T-helper 2 cell (primary cell): ENCODE measurements at places on chromosomes 12 and 14.

DNA sequence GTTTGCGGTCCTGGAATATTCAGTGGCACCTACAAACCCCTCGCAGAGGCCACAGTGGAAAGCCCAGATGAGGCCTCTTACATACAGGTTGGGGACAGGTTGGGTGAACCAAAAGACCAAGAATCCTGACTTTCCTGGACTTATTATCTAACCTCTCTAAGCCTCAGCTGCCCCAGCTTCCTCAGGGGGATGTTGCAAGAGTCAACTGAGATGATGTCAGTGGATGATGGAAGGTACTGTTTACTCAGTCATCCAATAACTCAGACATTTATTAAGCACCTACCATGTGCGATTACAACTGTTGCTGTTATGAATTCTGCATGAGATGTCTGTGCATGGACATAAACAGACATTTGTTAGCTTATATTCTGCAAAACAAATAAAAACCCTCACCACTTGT, 72.8 kb downstream of the RFX4 start:
- no peak for DNase-seq

GRCh38 chr14:54322701-54323337, 74.0 kb upstream of the CDKN3 start:
- no peak for DNase-seq

- DNase-seq = no peak
Measured at GRCh38 chr14:103259801-103260628, 74.0 kb upstream of the EIF5 start.

DNA sequence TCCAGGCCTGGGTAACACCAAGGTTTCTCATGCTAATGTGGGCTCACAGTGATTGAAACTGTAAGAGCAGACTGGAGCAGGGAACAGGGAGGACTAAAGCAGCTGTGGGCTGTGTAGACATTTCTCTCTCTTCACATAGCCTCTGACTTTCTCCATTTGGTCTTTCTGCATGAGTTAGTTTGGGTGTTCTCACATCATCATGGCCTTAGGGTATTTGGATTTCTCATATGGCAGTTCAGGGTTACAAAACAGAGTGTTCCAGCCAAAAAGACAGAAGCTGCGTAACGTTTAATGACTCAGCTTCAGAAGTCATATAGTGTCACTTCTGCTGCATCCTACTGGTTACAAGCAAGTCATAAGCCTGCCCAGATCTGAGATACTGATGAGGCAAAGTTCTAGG, 52.0 kb upstream of the OSBPL8 start:
- no peak for DNase-seq

DNA sequence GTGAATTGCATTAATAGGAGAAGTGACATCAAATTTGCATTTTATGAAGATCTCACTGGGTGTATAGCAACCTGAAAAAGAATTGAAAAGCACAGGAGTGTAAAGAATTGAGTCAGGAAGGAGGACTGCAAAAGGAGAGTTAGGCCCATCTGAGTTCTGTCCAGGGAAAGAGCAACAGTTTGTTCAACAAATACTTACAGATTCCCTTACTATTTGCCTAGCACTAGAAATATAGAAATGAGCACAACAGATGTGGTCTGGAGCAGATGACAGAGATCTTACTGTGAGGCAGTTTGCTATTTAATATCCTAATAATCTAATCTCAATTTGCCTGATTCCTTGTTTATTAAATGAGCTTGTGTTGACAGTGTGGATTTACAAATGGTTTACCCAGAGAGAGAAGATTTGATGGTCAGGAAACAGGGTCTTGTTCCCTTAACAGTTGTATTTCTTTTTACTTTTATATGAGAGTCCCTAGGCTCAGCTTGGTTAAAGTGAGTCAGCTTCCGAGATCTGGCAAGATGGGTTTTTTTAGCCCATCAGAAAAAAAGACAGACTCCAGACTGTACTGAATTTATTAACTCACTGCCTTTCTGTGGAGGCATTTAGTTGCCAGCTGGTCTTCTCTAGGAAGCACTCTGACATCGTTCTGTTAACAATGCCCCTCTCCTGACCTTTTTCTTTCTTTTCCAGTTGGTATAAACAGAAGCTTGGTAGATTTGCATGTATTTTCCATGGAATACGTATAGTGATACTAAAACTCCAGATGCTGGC, 229.7 kb downstream of the TTC6 start:
- DNase-seq = no peak

DNA sequence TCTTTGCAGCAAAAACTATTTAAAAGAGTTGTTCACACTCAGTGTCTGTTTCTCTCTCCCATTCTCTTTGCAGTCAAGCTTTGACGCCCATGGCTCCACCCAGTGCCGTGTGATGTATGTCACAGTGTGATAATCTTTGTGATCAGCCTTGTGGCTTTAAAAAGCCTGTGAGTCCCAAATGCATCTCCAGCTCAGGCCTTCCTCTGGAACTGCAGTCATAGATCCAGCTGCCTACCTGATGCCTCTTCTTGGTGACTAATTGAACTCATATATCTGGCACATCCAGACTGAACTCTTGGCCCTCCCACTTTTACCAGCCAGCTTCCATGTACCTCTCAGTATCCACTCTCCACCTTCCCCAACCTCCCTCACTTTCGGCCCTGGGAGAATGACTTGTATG, 182.8 kb upstream of the ARHGAP5 start:
- DNase-seq = no peak

DNA sequence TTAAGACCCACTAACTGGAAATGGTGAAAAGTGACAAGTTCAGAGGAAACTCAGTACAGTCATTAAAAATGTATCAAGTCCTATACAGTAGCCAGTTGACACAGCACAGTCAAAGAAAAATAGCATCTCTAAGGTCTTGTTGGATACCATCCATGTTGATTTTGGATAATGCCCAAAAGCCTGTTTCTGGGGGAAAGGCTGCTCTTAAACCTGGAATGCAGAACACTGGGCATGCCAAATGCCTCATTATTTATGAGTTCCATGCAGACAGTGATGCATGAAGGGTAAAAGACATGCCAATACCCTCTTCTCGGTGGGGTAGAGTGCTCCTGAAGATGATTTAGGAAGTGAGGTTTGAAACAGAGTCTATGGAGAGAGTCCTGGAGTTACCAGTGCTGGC, 29.6 kb downstream of the KCNK13 start:
- no peak for DNase-seq

- no peak for DNase-seq
Measured at GRCh38 chr12:131733874-131734273, 23.0 kb downstream of the SFSWAP start.

DNA sequence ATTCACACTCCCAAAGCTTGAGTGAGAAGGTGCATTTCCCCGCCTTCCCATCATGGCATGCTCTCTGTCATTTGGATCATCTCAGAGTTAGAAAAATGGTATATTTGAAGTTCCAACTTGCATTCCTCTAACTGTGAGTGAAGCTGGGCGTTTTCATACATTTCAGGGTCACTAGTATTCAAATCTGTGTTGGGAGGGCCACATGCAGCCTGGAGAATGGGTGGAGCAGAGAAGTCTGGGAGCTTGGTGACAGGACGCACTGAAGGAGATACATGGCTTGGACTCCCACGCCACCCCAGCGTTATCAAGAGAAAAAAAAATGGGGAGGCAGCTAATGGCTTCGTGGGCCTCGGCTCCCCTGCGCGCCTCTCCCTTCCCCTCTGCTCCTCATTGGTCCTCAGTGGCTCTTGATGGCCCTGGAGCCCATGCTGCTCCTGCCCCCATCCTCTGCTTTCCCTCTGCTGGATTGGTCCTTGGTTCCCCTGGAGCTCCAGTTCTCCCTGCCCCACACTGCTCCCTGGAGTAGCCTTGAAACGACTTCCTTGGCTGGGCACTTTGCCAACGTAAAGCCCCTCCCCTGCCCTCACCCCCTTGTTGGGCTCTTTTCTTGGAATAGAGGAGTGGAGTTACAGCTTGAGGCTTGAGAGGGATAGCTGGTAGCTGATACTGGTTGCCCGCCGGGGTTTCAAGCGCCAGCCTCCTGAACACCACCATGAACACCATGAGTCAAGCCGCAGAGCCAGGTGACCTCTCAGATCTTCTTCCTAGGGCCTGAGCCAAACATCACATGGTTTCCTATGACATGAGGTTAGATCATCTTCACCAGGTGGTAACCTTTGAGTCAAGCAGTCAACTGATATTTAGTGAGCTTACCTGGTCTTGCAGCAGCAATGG, 139.6 kb downstream of the PRKCH start:
- DNase-seq = peak; percentile 46

DNA sequence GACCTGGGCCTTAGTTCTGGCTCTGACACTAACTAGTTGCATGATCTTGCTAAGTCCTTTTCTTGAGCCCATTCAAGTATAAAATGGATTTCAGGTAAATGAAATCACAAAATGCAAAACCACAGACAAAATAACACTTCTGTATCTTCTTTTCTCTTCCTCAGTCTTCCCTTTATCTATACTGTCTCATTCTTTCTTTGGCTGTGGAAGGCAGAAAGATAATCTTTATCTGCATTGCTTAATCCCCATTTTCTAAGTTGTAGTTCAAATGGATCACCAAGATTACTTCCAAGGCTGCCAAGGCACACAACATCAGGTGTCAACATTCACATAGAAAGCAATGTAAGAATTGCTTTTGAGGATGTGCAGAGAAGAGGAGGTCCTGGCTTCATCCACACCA, 30.3 kb downstream of the TESPA1 start:
- DNase-seq = no peak

DNA sequence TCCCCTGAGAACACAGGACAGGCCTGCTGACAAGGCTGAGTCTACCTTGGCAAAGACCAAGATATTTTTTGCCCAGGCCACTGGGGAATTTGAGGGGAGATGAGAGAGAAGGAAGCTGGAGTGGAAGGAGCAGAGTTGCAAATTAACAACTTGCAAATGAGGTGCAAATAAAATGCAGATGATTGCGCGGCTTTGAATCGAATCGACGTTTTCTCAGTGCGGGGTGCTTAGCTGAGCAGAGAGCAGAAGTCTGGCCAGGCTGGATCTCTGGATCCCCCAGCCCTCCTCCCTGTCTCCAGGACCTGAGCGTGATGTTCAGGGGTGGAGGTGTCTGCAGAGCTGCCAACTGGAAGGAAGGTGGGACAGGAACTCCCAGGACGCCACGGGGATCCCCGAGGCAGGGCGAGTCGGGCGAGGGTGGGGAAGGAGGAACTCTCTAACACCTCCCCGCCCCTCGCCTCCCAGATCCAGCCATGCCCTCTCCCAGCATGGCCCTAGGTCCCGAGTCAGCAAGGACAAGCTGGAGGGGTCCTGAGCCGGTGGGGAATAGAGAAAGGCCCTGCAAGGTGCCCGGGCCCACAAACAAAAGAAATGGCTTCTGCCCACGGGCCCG, 527 bp upstream of the CARMIL3 start:
- DNase-seq = no peak

DNA sequence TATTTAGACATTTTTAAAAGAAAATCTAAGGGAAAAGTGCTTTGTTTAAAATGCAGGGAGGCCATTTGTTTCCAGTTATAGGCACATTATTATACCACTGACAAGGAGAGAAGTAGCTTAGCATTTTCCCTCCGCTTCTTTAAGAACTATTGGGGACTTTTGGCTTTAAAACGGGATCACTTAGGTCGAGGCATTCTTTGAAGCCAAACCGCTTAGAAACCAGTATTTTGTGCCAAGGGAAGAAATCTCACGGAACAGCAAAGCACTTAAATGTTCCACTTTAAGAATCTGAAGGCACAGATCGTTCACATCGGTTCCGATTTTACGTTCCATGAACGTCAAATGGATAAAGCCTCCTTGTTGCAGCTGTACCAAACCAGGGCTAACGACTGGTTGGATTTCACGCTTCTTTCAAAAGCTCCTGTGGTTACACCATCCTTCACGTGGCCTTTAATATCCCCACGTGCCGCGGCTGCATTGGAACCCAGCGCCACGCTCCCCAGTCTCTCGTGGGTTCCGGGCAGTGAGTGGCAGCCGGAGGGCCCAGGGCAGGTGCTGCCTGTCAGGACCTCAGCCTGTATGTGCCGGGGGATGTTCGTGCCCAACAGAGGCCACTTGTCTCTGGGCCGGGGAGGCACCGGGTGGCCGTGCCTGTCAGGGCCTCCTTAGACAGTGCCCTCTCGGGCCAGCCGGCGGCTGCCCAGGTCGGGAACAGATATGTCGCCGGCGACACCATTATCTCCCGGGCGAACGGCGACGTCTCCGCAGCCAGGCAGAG, 195.4 kb downstream of the KIF26A start:
- no peak for DNase-seq

GRCh38 chr12:132423251-132423819, 66.6 kb upstream of the FBRSL1 start:
- DNase-seq = no peak

- DNase-seq = no peak
Measured at GRCh38 chr14:57574617-57575288, 81.1 kb upstream of the CCDC198 start.

DNA sequence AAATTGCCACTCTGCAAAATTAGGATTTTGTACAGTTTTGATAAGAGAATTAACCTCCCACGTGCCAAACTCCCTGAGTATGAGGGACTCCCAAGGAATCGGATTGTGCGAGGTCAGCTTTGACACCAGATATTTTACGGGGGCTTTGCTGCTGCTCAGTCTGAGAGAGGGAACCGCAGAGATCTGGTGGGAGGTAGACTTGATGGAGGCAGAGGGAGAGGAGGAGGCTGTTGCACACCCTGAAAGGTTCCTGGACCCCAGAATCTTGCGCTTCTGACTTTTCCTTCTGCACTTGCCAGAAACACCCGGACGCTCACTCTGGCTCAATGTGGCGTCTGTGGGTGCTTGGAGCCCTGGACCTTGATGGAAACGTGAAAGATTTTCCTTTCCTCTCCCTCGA, 83.9 kb downstream of the PAPOLA start:
- DNase-seq = no peak

- DNase-seq = no peak
Measured at GRCh38 chr14:93748208-93749075, 39.8 kb downstream of the PRIMA1 start.

GRCh38 chr12:32533971-32534590, 134.7 kb downstream of the FGD4 start:
- no peak for DNase-seq

GRCh38 chr12:53151039-53151438, 29.5 kb upstream of the ZNF740 start:
- no peak for DNase-seq

- DNase-seq = no peak
Measured at GRCh38 chr14:65502676-65503124, 90.2 kb downstream of the FUT8 start.

GRCh38 chr14:36820111-36820709, 158.6 kb downstream of the PAX9 start:
- no peak for DNase-seq

- DNase-seq = peak; percentile 17
Measured at GRCh38 chr12:57837864-57838562, 8.5 kb downstream of the CTDSP2 start.

- DNase-seq = peak; percentile 71
Measured at GRCh38 chr12:51391283-51392123, at the start of gene GALNT6. Gene GALNT6 (minus strand): TSS chr12:51391406. CDS start chr12:51379781, 11,625 bp downstream.

DNA sequence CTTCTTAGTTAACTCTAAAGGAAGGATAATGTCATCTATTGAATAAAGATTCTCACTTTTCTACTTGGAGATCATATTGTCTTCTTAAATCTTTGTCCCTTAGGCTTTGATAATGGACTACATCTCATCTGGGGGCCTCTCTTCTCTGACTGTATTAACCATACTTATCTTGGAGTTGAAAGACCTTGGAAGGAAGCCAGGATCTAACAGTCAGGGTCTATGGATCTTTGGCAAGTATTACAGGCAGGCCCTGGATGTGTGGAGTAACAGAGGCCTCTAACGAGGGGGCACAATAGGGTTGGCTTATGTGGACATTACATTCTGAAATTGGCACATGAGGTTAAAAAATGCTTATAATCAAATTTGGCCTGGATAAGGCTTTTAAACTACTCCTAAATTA, 513.8 kb downstream of the NRXN3 start:
- DNase-seq = no peak

- no peak for DNase-seq
Measured at GRCh38 chr12:65643595-65644386, 180.5 kb upstream of the HMGA2 start.

GRCh38 chr12:65500091-65500900, 221.8 kb downstream of the MSRB3 start:
- no peak for DNase-seq
